ENCODE measurements at places on chromosomes 13 and 19. TPM values are rescaled to one million over a fixed set of nuclear protein-coding genes. Genes with fewer than 3 reads are reported as not detected.

Gene AMER2
- polyA plus RNA-seq, result not detected

Gene PTGIR
- 0.21 TPM for polyA plus RNA-seq

Gene F10
- polyA plus RNA-seq, result not detected

Gene FXYD1
- 7.1 TPM for polyA plus RNA-seq

Gene KANK3
- not detected for polyA plus RNA-seq

Gene ZNF135
- 1.0 TPM for polyA plus RNA-seq

Data from IgD-negative memory B cell (primary cell).